ENCODE measurements at places on chromosomes 2 and 18.

DNA sequence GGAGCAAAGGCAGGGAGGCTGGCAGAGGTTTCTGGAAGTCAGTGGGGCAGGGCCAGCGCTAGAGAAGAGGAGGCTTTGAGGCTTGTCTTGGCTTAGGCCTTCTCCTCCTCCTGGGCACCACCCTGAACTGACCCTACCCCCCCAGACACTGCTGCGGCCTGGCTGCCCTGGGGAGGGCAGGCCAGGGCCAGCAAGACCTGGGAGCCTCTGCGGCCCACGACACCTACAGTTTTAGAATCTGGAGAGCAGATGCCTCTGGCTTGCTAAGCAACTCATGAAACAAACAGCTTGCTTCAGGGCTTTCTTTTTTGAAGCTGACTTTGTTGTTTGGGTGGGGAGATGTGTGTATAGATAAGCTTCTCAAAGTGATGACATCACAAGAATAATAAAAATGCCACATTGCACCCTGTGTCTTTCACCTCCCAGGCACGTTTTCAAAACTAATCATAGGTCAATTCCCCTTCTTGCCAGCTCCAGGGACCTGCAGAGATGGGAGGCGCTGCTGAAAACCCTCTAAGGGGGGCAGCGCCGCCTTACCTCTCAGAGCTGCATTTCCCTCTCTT is 46.2 kb upstream of the SMAD7 start:
- DNase-seq, result no peak

- DNase-seq, result no peak
These were observed 82.6 kb upstream of the FOSL2 start for GRCh38 chr2:28310107-28310506.

GRCh38 chr2:55840460-55840859 is 83.1 kb downstream of the EFEMP1 start:
- DNase-seq, result no peak

GRCh38 chr2:103289105-103289725 is 527.4 kb downstream of the TMEM182 start:
- no peak for DNase-seq

GRCh38 chr2:238488347-238488826 is 61.7 kb downstream of the ASB1 start:
- no peak for DNase-seq

DNA sequence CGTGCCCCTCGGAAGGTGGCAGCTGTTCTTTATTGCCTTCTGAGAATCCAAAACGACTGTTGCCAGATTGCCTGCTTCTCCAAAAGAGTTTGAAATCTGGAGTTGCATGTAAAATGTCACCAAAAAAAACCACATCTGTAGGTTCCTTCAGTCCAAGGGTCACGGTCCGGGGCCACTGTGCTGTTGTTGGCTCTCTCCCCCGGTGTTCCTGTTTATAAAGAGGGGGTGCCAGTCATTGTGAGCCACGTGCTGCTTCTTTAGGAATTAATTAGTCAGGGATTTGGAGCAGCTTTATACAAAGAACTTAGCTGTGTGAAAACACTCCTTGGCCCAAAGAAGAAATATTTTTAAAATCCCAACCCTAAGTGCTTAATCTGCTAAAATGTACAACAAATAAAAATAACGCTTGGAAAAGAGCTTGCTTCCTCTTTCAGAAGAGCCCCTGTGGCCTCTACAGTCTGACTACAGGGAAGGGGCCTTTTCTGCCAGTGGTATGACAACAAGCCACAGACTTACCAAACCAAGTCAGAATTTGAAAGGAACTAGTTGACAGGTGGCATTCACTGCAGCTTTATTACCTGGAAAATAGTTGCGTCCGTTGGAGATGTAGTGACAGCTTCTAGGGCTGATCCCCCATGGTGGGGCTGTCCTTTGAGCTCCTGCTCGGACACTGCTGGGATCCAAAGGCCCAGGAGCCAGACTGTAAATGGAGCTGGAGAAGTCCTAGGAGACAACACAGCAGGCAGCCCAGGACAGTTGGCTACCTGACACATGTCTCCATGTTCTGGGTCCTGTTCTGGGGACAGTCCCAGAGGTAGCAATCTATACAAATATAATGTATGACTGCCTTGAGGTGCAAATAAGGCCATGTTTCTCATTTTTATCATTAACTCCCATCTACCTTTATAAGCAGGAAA is 84.5 kb upstream of the SLC1A4 start:
- no peak for DNase-seq

GRCh38 chr2:65158557-65158956 is 28.7 kb upstream of the RAB1A start:
- DNase-seq, result no peak

GRCh38 chr2:213669657-213670056 is 385.4 kb downstream of the SPAG16 start:
- DNase-seq, result no peak

Measured in left hindlimb (tissue), 1 donor.